ENCODE measurements at places on chromosomes 6 and 20.

- no peak for DNase-seq
Observed at GRCh38 chr6:89723046-89723445, 84.5 kb upstream of the LYRM2 start.

- no peak for DNase-seq
Observed at GRCh38 chr6:161215876-161216615, 57.8 kb downstream of the AGPAT4 start.

GRCh38 chr6:106103728-106104109 lies 17.6 kb downstream of the PRDM1 start:
- no peak for DNase-seq

DNA sequence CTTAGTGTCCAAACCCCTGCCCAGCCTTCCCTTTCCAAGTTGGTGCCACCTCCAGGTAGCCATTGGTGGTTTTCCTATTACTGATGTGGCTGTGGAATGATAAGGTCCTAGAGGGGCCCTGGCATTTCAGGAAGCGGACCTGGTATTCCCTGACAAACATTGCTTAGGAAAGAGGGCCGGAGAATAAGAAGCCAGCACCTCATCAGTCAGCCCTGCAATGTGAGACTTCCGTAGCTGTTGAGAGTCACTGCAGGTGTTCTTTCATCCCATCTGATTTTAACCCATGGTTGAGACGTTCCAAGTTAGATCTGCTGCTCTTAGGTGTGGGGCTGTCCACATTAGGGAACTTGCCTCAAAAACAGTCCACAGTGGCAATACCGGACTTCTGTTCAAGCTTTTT lies 14.8 kb upstream of the NPEPL1 start:
- DNase-seq = no peak

DNA sequence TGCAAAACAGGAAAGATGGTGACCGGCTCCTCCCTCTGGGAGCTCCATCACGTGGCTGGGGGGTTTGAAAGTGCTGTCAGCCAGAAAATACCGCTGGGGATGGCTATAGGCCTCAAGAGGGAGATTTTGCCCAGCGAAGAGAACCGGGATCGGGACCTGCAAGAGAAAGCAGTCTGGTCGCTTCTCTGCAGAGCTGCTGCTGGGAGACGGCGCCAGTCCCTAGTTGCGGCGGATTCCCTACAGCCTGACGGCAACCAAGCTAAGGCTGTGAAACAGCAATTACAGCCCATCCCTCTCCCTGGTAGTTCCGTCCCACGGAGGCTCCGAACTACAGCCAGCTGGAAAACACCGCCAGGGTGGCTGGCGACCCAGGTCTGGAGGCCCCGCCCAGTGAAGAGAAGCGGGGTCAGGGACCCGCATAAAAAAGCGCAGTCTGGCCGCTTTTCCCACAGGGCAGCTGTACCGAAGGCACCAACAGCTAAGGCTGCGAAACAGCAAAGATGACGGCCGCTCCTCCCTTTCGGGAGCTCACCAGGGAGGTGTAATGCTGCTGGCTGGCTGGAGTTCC lies 238.1 kb upstream of the IRAK1BP1 start:
- DNase-seq = no peak

DNA sequence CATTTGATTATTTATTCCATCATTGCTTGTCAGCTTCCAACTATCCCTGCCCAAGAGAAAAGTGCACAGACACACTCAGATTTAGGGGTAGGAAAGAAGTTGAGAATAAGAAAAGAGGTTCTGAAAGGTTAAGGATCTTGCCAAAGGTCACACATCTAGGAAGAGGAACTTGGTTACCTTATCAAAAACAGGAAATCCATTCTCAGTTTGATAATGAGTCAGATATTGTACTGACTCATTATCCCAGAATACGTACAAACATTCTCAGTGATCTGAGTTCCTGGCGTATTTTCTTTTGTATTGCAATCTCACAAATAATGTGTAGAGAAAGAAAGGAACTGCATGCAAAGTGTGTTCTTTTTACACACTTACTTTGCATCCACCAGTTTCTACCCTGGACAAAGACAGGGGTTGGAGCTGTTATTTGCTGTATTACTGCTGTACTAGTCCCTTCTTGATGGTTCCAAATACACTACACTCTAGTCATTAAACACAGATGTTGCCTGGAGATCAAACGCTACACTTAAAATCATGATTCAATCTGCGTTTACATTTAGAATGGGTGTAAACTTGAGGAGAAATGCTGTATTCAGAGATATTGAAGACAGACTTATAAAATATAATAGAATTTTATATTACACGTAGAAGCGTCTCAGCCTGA lies 545.7 kb downstream of the PRKN start:
- no peak for DNase-seq

DNA sequence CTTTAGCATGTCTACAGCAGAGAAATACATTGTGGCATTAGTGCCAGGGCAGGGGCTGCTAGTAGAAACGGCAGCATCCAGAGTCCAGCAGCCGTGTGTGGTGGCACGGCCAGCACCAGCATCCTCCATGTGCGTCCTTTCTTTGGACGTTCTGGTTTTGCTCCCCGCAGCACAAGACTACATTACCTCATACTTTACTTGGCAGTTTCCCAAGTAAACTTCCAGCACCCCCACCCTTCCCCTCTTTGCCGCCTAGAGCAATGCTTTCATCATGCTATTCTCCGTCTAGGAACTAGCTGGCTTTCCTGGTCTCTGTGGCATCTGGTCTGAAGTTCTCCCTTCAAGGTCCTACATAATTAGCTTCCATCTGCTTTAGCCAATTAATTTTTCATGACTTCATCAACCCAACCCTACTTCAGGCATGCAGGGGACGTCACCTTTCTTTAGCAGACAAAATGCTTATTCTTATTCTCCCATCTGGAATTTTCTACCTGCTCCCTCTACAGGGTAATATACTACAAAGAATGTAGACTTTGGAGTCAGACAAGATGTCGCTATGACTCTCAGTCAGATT lies 67.6 kb downstream of the BLOC1S5 start:
- no peak for DNase-seq

- no peak for DNase-seq
Observed at GRCh38 chr20:13639150-13639497, 392 bp upstream of the TASP1 start.

- no peak for DNase-seq
Observed at GRCh38 chr20:52103335-52103912, 88.2 kb downstream of the ZFP64 start.

DNA sequence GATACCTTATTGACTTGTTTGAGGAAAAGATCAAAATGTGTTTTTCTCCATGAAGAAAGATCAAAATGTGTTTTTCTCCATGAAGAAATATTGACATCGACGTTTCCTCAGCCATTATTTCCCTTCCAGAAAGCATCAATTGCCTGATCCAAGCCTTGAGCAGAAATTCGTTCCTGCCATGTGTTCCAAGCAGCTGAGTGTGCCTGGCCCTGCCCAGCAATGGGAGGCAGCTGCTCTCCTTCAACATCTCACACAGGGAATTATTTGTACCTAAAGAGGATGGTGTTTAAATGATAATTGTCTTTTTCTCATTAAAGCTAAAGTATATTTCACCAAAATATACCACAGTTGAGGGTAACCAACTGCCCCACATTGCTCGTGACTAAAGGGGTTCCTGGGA lies 7.8 kb upstream of the DUSP22 start:
- no peak for DNase-seq

GRCh38 chr6:39388606-39389483 lies 66.3 kb upstream of the KCNK16 start:
- no peak for DNase-seq

- no peak for DNase-seq
Observed at GRCh38 chr20:15789079-15789478, 784.2 kb downstream of the KIF16B start.

DNA sequence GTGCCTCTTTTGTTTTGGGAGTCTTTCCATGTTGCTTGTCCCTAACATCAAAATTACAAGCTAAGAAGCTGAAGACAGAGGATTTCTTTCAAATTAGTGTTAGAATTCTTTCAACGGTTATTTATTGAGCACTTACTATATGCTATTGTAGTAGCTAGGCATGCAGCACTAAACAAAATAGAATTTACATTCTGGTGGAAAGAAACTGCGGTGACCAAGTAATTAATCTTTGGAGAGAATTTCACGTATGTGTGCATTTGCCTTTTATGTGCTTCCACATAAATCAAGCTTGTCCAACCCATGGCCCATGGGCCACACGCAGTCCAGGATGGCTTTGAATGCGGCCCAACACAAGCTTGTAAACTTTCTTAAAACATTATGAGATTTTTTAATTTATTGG lies 33.0 kb upstream of the DUSP22 start:
- no peak for DNase-seq

DNA sequence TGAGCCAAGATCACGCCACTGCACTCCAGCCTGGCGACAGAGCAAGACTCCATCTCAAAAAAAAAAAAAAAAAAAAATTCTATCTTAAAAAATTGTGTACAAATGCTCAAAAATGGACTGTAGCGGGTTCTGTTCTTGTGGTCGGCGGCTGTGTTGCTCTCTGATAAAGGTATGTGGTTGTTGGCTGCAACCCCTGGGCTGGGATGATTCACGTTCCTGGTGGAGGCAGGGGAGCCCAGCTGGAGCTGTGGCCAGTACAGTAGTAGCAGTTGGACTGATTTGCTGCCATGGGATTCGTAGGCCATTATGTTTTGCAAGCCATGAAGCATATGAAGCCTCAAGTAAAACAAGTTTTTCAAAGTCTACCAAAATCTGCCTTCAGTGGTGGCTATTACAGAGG lies 22.3 kb downstream of the MDN1 start:
- no peak for DNase-seq

DNA sequence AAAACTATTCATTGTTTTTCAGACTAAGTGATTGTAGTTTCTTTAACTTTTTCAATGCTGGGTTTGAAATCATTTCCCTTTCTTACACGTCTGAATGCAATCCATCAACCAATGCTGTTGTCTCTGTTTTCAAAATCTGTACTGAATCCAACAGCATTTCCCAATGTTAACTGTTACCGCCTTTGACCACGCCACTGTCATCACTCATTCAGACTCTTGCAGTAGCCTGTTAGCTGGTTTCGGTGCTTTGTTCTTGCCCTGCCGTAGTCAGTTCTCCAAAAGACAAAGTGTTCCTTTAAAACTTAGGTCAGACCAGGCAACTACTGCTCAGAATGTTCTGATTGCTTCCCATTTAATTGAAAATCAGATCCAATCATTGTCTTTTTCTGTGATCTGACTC lies 131.3 kb downstream of the PLCB4 start:
- DNase-seq = no peak

- DNase-seq = no peak
Observed at GRCh38 chr6:166998256-166999144, 697 bp upstream of the CEP43 start.

DNA sequence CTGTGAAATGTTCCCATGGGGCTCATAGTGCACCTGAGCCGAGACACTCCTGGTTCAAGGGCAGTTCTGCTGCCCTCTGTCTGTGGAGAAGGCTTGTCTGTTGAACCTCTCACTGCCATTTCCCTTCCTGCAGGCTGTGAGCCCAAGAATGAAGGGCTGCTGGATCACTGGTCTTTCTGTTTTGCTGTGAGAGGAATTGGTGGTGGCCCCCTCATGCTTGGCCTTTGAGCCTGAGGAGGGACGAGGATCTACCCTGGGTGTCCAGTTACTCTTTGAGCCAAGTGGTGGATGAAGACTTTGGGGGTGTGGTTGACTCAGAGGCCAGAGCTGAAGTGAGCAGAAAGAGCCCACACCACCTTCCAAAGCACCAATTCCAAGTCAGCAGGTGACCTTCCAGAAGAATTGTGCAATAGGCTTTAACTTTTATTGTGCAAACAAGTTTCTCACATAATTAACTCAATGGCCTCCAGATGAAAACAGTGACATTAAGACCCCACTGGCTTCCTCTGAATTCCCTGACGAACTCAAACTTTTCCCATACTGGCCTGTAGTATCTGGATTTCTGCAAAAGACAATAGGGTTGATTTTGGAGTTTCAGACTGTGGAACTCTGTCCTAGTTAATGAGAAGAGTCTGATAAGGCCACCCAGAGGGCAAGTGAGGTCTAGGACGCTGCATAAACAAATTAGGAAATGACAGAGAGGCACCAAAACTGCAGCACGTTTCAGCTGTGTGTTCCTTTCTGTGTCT lies 101.5 kb downstream of the PHACTR3 start:
- DNase-seq = no peak

DNA sequence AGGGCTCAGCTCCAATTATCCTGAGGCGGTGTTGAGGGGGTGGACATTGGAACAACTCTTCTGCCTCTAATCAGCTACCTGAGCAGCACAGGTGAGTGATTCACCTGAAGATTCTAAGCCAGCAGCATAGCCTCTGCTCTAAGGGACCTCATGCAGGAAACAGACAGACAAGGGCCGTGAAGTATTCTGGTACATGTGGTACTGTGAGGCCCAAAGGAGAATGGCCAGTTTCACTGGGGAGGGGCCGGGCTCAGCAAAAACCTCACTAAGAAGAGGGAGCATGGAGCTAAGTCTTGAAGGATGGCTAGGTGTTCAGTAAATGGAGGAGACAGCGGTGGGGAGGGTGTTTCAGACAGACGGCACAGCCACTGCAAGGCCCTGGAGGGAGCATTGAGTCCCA lies 58.5 kb upstream of the CCDC167 start:
- no peak for DNase-seq

GRCh38 chr6:23027281-23027680 lies 457.9 kb downstream of the HDGFL1 start:
- no peak for DNase-seq

All from stimulated activated CD8-positive, alpha-beta memory T cell treated with anti-CD3 and anti-CD28 coated beads, Interleukin-12 subunit alpha, Interleukin-12 subunit beta, amount 100 ng/mL, for 4 hours (primary cell).